H4 (cell line): ENCODE measurements at places on chromosomes 6 and 20. TPM values are rescaled to one million over a fixed set of nuclear protein-coding genes. Genes with fewer than 3 reads are reported as not detected.

SDCBP2 gene
- 0.29 and 0.56 TPM in 2 replicates for total RNA-seq

DNA sequence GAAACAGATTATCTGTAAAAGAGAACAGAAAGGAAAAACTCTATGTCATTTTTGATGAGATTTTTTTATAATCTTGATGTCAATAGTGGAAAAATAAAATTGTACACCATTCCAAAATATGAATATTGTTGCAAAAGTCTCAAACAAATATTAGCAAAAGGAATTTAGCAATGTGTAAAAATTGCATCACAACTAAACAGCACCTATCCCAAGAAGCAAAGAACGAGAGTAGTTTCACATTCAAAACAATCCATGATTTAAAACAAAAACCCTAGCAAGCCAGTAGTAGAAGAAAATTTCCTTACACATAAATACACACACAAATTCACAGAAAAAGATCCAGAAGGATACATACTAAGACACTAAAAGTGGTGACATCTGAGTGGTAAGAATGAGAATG lies 38.4 kb downstream of the LCA5 start:
- no peak for DNase-seq

FOXF2 gene
- total RNA-seq: 18.3 and 21.5 TPM in 2 replicates

DNA sequence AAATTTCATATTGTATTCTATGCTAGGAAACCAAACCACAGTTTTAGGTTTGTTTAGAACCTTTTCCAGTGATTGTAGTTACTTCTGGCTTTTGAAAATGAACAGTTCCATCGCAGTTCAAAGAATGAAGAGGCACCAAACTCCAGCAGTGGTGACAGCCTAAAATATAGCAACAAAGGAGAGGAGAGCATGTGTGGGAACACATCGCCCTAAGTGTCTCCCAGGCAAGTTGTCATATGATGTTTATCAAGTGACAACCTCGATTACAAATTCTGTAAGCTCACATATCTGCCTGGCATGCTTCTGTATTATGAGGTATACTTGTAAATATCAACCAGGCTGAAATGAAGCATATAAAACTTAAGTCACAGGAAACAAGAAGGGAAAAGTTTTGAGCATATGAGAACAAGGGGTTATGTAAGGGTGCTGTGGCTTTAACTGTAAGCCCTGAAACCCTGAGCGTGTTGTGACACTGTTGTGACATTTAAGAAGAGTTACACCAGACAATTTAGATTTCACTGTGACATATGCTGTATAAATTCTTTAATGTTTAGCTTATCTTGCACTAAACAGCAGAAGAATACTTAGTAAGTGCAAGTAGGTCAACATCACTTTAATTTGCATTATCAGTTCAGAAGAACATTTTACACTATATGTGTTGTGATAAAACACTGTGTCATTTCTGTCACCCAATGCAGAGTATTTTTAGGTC lies 29.1 kb upstream of the FBXL4 start:
- DNase-seq: no peak

VWA7 gene
- 0.37 and 2.2 TPM in 2 replicates for total RNA-seq

TAP2 gene
- 27.4 and 29.8 TPM in 2 replicates for total RNA-seq

- DNase-seq: no peak
Observed at GRCh38 chr20:50100552-50100951, 12.4 kb downstream of the UBE2V1 start.

GRCh38 chr20:3551681-3552434 lies 81.0 kb downstream of the ATRN start:
- no peak for DNase-seq

SLC13A3 gene
- 0.12 TPM in 1 of 2 replicates, not detected in the other for total RNA-seq

IL17F gene
- not detected in 2 replicates for total RNA-seq

DNA sequence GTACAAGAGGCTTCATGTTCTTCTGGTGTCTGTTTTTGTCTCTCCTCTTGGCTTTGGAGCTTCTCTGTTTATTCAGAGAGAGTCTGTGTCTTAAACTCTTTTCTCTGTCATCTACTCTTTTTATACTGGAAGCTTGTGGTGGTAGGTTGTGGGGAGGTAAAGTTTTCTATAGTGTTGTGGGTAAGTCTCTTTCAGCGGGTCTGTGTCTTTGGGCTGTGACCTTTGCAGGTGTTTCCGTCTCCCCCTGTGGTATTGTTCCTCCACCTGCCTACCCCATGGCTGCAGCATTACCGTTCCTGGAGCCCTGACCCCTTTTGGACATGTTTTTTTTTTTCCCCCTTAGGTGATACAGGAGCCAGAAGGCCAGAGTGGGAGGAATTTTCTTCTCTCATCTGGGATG lies 37.9 kb upstream of the FERMT1 start:
- no peak for DNase-seq

GRCh38 chr6:35474131-35474941 lies 6.1 kb downstream of the RPL10A start:
- DNase-seq: no peak

GRCh38 chr6:34143884-34144580 lies 1.9 kb downstream of the GRM4 start:
- no peak for DNase-seq

ADGRF1 gene
- 0.17 TPM in 1 of 2 replicates, not detected in the other for total RNA-seq

PI3 gene
- not detected in 2 replicates for total RNA-seq

- no peak for DNase-seq
Observed at GRCh38 chr6:2213086-2213485, 32.3 kb downstream of the GMDS start.

DNA sequence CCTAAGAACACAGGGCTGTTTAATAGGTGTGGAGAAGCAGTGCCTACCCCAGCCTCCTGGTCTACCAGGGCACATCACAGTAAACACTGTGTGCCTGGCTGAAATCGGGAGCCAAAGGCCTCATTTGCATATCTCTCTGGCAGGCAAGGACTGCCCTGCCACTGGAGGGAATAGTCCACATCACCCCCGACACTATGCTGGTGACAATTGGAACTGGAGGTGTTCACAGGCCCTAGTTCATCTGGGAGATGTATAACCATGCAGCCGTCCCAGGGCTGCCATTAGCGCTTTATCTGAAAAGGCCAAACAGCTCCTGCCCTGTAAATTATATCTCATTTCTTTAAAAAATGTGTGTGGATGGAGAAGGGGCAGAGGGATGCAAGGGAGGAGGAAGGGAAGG lies 150.3 kb downstream of the LINC00237 start:
- DNase-seq: no peak

- no peak for DNase-seq
Observed at GRCh38 chr6:124869416-124869815, 92.8 kb upstream of the RNF217 start.

ZHX3 gene
- total RNA-seq: 5.6 and 7.6 TPM in 2 replicates

C6orf132 gene
- total RNA-seq: not detected in 2 replicates

DSP gene
- total RNA-seq: 0.02 and 0.04 TPM in 2 replicates

DNA sequence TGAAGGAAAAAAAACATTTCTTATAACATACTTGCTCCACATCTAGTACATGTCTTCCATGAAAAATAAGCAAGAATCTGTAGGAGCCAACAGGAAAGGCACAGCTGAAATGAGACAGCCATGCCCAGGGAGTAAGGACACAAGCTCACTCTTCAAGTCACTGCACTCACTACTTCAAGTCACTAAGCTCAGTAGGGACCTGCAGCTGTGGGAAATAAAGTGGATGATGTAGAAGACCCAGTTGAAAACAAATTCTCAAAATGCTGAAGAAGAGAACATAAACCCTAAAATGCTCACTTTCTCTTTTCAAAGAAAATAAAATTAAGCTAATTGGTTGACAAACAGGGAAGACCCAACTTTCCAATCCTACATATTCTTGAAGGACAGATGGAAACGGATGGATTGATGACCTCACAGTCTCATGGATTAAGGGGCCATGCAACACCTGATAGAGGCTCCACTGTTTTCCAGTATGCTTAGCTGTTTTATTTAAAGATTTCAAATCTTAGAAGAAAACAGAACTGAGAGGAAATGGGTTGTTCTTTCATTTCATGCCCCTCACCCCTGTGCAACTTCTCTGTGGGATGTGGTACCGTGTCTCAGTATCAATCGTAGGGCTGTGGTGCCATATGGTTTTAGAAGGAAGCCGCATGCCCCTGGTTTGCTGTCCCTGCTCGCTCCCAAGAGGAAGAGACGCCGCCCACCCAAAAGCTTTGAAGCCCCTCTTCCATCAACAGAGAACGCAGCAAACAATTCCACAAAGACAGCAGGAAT lies 133.3 kb downstream of the WDR27 start:
- no peak for DNase-seq

GRCh38 chr6:149851461-149852110 lies 12.6 kb downstream of the LRP11 start:
- DNase-seq: no peak
